ENCODE measurements at places on chromosomes 5 and 9.

DNA sequence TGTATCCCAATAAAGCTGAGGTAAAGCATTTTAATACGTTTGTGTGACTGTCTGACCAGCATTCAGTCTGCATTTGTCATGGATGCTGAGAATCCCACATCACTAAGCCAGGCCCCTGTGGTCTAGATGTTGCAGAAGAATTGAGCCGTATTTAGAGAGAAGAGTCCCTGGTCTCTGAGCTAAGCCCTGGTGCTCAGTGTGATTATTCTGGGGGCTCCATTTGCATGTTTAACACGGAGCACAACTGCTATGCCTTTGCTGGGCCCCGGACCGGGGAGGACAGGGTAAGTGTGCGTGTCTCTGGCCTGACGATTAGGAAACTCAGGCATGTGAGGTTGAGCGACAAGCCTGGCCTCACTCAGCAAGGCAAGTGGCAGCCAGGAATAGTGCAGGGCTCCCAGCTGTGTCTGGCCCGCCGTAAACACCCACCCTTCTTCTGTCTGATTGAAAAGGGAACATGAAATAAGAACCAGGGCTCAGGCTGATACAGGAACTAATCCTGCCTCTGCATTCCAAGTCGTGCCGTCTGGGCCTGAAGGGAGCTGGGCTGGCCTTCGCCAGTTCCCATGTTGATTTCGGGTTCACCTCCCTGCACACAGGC lies 22.3 kb downstream of the FAM78A start:
- peak; percentile 42 for ATAC-seq

DNA sequence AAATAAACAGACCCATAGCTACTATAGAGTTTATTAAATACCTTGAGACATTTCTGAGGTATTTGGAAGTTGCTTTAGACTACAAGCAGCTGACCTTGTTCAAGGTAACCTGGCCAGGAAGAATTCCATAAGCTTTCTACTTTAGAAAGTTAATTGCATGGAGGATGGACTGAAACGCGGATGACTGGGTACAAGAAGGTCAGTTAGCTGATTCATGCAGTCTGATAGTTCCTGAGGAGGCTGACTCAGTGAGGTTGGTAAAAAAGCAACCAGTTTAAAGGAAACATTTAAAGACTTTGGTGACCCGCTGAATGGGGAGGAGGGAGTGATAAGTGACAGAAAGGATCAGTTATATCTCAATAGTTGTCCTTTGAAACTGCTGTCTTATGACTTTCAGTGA lies 670.1 kb upstream of the CDH9 start:
- no peak for ATAC-seq

DNA sequence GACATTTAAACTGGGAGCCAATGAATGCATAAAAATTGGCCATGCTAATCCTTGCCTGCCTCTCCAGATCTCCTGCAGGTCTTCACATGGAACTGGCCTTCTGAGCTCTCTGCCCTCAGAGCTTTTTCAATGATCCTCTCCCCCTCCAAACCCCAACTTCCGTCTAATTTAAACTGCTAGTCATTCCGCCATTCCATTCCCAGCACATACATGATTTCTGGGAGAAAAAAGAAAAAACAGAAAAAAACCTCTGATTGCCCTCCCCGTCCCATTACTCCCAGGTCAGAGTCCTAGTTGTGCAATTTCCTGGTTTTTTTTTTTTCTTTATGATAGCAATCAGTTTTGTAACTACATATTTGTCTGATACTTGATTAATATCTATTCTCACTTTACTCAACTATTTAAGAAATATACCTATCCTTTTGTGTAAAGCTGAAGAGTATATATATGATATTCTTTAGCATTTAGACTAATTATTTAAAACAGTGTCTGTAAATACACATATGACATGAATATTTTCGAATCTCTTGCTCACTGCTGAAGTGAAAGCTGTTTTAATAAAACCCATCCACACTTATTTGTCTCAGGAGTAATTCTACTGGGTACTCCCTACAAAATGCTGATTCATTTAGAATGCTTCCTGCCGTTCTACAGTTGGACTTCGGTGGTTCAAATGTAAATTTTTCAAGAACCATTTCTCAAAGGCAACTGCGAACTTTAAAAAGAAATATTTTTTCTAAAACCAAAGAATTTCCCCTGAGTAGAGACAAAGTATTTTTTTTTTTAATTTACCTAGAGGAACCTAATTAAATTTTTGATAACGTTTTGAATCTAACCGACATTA lies 1.6 kb downstream of the HINT1 start:
- no peak for ATAC-seq

DNA sequence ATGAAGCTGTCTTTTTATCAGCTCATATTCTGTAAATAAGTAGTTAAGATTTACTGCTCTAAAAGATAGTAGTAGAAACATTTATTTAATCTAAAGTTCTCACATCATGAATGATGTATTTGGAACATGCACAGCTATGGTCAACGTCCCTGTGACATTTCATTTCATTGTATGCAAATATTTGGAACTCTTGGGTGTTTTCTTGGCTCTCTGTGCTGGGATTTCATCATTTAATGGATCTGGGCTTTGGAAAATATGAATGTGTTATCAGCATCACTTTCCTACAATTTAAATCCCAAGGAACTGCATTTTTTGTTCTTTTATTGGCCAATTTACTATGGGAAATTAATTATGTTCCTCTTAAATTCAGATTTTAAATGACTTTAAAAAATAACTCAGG lies 462.9 kb downstream of the SEMA5A start:
- no peak for ATAC-seq

- ATAC-seq = peak; percentile 93
These were observed 6.7 kb upstream of the ZCCHC10 start for GRCh38 chr5:133032852-133033742.

DNA sequence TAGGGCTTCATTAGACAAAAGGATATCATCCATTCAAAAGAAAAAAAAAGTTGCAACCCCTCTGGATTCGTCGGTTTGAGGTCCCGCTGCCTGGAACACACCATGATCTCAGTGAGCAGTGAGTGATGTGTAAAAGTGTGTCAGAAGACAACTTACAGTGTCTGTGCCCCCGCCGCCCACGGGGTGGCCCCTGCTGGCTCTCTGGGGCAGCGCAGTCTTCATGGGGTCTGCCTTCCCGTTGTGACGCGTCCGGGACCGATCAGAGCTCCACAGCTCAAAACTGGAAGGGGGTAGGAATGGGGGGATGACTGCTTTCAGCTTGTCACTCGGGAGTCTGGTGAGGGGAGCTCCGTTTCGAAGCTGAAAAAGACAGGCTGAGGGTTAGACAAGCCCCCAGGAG lies 22.6 kb downstream of the ANKS6 start:
- no peak for ATAC-seq

GRCh38 chr9:20135119-20135697 lies 346.4 kb upstream of the SLC24A2 start:
- ATAC-seq = no peak

GRCh38 chr9:77802515-77803293 lies 154.6 kb upstream of the GNA14 start:
- ATAC-seq = no peak

DNA sequence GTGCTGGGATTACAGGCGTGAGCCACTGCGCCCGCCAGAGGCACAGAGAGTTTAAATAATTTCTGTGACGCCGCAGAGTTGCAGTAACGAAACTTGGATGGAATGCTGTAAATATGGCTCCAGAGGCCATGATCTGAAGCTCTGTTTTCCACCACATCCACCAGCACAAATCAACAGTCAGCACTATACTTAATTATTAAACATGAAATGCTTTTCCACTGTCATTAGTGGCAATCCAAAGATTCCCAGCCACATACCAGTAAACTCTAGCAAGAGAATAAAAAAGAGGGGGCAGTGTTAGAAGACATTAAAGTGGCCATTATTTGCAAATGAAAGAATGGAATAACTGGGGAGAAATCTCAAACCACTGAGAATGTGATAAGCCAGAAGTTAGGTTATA lies 242.5 kb downstream of the DIRAS2 start:
- ATAC-seq = no peak

- ATAC-seq = no peak
These were observed 8.1 kb upstream of the MLLT3 start for GRCh38 chr9:20630241-20630943.

DNA sequence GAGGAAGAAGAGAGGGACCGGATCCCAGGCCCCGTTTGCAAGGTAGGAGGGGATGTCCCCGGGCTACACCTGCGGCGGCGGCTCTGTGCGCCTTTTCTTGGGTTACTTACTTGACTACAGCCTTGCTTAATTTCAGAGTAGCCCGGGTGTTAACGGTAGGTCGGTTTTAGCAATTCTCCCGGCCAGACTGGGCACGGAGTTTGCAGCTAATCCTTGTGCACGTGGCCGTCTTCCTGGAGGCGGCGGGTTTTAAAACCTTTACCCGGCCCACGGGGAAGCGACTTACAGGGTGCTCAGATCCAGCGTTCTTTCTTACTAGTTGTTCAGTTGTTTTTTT lies 313 bp downstream of the BRIX1 start:
- peak; percentile 9 for ATAC-seq

GRCh38 chr5:113187906-113188305 lies 211.3 kb downstream of the DCP2 start:
- peak; percentile 75 for ATAC-seq

DNA sequence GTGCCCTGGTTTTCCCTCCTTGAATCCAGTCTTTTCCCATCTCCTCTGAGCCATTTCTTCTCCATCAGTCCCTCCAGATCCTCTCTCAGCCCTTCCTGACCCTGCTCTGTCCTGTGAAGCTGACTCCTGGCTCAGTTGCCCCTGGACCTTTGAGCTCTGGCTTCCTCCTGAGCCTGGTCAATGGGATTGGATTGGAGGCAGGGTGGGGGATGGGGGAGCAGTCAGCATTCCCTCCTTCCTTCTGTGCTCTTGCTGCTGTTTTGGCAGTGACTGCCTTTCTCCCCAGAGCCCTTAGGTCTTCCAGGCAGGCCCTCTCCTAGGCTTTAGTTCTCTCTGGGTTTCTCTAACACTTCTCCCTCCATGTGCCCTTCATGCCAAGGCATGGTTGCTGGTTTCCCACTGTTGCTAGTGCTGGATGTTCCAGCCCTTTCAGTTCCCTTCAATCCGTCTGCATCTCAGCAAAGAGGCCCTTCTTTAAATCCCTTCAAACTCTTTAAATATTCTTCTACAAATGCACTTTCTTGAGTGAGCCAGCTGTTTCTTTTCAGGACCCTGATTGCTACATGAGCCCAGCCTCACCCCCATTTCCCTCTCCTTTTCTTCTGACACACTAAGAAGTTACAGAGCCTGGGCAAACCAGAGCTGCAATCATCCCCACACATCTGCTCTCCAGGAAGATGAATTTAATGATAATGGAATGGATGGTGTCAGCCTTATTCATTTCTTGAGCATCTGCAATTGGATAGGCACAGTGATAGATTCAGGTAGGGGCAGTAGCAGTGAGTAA lies 2.2 kb downstream of the TNFSF15 start:
- no peak for ATAC-seq

DNA sequence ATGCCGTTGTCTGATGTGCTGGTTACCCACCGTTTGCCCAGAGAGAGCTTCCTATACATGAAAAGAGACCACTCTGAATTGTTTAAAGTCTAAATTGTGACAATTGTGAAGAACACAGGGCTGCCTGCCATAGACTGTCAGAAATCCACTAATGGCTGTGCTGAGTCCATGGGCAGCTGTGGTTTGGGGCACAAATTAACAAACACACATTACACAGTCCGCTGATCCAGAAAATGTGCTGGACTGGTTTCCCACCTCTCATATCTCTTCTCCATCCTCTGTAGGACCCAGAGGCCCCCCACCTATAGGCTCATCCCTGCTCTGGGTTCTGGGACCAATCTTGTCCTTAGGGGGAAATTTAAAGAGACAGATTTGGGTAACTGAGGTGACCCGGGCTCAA lies 19.0 kb upstream of the LIFR start:
- ATAC-seq = no peak

DNA sequence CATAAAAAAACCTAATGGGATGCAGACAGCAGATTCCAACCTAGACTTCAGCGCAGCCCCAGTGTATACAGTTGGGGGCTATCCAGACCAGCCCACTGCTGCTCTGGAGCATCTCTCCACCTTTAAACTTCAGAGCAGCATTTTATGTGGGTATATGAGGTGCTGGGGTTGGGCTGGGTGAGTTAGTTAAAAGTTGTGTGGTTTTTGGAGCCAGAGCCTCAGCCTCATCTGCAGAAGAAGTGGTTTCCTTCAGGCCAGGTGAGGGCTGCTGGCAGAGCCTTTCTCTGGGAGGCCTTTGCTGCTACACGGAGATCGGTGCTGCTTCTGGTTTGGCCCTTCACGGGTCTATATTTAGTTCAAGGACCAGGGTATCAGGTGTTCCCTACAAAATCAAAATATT lies 228.3 kb downstream of the PDZD2 start:
- ATAC-seq = no peak

GRCh38 chr5:717143-717542 lies 24.0 kb upstream of the TPPP start:
- no peak for ATAC-seq

GRCh38 chr9:113631871-113632665 lies 168.5 kb downstream of the RGS3 start:
- ATAC-seq = no peak

DNA sequence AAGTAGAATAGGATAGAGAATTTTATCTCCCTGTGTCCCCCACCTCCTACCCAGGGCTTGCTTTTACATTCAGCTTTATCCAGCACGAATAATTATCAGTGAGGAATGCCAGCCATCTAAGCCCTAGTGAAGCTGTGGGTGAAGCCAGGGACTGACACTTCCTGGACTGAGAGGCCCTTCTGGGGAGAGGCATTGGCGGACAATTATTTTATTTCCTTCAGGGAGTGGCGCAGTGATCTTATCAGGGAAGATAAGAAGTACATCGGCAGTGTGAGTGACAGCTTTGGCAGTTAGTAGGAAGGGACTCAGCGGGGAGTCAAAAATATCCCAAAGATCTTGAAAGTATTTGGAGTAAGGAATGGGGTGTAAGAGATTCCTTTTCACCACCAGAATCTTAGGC lies 34.9 kb upstream of the RPS23 start:
- ATAC-seq = no peak

GRCh38 chr9:120210274-120210673 lies 369.7 kb downstream of the CDK5RAP2 start:
- ATAC-seq = no peak

Data from stimulated activated memory B cell treated with anti-CD40 and anti-IgM and Interleukin-4, amounts not matched to agents 10 μg/mL and 1 μg/mL and 100 μg/mL, for 72 hours (primary cell).